ENCODE measurements at places on chromosomes 1 and 21.

- no peak for DNase-seq
Observed at GRCh38 chr1:47622776-47623556, 185.1 kb downstream of the FOXD2 start.

DNA sequence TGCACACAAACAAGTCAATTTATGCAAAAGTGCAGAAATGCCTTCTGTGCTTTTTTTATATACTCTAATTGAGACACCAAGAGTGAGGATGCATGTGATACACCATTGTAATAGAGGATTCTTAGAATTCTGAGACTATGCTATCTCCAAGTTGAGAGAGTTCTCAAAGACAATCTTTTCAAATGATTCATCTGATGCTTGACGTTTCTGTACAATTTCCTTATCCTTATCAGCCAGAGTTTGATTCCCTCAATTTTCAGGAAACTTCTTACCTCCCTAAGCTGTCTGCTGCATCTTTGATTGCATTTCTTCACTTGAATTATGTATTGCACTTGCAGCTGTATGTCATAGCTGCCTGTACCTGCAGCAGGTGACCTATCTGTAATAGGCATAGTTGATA, 211.3 kb upstream of the SPAG17 start:
- no peak for DNase-seq

- no peak for DNase-seq
Observed at GRCh38 chr21:45021428-45022347, 52.7 kb upstream of the ADARB1 start.

- no peak for DNase-seq
Observed at GRCh38 chr1:89575207-89575606, 50.6 kb downstream of the LRRC8B start.

GRCh38 chr1:26114165-26114927, 2.7 kb downstream of the PDIK1L start:
- DNase-seq: no peak

GRCh38 chr1:81540216-81540615, 260.5 kb upstream of the ADGRL2 start:
- no peak for DNase-seq

- no peak for DNase-seq
Observed at GRCh38 chr1:38444311-38444710, 397.7 kb upstream of the POU3F1 start.

DNA sequence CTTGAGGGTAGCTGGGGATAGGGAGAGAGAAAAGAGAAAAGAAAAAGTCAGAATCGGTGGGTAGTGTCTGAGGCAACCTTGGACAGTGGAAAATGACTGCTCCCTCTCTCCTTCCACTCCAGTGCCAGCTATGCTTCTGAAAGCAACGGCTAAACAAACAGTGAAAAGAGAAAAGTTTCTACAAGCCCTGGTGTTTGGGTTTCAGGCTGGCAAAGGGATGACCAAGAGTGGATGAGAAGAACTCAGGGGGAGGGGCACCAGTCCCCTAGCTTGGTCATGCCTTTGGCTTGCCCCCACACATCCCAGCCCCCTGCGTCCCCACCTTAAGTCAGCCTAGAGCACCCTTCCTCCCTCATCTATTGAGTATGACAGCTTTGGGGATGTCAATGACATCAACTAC, 8.6 kb downstream of the IL22RA1 start:
- DNase-seq: no peak
